WERI-Rb-1 (cell line): ENCODE measurements at places on chromosomes 11 and 22.
A peak's percentile ranks its signal among the peaks of the same experiment; 100 is the strongest.

DNA sequence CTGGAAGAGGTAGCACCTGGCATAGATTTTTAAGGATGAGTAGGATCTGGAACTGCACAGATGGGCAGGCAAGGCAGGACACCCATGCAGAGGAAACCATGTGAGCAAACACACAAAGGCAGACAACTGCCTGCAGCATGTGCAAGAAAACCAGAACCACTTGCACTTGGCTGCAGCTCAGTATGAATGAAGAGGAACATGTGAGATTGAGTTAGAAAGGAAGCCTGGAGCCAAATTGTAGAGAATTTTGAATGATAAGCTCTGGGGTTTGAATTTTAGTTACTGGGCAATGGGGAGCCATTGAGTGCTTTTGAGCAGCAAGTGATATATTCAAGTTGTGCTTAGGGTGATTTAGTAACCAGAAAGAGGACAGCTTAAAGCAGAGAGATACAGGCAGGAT, 583.4 kb downstream of the SOX6 start:
- DNase-seq = no peak

- peak; percentile 53 for DNase-seq
These were observed 48.3 kb downstream of the RPUSD4 start for GRCh38 chr11:126163074-126163700.

- no peak for DNase-seq
These were observed 4.4 kb downstream of the CTTN start for GRCh38 chr11:70402685-70403084.

GRCh38 chr11:80330264-80330663, 889.4 kb upstream of the TENM4 start:
- DNase-seq = no peak

DNA sequence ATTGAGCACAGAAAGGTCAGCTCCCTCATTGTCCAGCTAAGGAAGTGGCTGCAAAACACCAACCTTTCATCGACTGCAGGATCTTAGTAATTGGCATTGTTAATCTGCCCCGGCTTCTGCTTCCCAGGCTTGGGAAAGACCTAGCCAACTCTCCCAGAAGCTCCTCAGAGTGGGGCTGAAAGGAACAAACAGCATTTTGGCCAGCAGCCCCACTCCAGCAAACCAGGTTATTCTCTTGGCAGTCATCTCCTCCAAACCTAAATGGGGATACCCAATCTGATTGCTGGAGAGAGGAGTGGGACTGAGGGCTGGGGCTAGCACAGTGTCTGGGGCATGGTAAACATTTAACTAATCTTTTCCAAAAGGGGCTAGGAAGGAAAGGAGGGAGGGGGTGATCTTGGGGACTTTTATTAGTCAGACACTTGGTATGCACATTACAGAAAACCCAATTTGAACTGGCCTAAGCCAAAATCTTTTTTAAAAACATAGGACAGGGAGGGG, 294.4 kb downstream of the MN1 start:
- DNase-seq = no peak

DNA sequence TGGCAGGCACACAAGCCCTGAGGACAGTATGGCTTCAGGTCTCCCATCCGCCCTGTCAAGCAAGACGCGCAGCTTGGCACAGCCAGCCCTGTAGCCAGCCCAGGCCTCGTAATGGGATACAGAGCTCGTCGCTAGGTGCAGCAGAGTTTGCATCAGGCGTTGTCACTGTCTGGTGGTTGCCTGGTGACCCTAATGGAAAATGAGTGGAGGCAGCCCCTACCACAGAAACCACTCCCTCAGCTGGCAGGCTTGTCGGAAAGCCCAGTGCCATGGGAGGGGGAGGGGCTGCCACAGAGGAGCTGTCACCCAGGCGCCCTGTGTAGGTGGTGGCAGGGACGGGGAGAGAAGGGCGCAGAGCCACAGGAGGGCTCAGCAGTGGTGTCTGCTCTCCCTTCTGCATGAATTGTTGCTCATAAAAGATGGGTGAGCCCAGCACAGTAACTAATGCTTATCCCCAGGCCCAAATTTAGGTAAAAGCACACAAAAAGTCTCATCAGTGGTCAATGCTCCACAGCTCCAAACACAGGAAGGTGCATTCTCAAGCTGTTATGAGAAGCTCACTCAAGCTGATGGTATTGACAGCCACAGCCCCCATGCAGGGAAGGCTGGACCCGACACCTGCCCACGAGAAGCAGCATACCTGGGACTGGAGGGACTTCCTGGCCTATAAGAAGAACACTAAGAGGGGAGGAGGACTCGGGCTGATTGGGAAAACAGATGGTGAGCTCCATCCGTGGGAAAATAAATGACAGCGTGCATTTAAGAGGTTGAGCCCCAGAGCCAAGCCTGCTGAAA, 164.6 kb downstream of the ETS1 start:
- peak; percentile 21 for DNase-seq

DNA sequence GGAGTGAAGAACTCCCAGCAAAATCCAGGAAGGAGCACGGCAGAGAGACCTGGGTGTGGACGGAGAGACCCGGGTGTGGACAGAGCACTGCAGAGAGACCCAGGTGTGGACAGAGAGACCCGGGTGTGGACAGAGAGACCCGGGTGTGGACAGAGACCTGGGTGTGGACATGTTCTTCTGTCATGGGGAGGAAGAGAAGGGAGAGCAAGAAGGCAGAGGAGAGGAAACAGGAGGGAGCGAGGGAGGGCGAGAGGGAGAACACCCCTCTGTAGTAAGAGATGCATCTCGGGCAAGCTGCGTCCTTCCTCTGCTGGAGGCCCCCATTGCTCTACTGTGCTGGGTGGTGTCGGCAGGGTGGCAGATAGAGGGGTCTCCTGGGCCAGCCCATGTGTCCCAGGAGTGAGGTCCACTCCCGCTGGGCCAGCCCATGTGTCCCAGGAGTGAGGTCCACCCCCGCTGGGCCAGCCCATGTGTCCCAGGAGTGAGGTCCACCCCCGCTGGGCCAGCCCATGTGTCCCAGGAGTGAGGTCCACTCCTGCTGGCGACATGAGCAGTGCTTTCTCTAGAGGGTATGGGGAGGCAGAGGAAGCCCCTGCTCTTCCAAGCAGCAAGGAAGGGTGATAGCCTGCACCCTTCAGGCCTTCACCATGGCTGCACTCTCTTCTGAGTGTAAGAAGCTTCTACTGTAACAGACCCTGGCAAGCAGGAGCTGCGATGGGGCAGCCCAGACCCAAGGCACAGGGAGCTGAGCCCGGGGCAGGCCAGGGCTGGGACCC, 934.2 kb downstream of the BRD1 start:
- DNase-seq = no peak

DNA sequence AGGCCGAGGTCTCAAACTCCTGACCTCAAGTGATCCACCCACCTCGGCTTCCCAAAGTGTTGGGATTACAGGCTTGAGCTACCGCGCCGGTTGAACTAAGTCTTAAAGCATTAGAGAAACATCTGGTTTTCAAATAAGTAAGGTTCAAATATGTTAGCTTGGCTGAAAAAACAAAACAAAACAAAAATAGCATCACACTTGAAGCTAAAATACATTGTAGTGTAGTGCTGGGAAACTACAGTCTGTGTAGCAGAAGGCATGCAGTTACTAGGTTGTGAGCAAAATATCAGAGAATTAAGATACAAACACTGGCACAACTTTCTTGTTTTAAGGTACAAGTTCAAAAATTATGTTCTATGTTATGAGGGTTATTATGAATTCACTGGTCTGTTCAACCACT, 224.8 kb upstream of the CHORDC1 start:
- peak; percentile 11 for DNase-seq

- peak; percentile 78 for DNase-seq
These were observed 29.1 kb upstream of the TXNRD2 start for GRCh38 chr22:19970479-19971275.

GRCh38 chr11:2750101-2750681, 50.4 kb upstream of the KCNQ1OT1 start:
- DNase-seq = no peak

- no peak for DNase-seq
These were observed 18.1 kb upstream of the MYH9 start for GRCh38 chr22:36405671-36406538.

- no peak for DNase-seq
These were observed 111.5 kb upstream of the ZBED5 start for GRCh38 chr11:10969387-10969786.

DNA sequence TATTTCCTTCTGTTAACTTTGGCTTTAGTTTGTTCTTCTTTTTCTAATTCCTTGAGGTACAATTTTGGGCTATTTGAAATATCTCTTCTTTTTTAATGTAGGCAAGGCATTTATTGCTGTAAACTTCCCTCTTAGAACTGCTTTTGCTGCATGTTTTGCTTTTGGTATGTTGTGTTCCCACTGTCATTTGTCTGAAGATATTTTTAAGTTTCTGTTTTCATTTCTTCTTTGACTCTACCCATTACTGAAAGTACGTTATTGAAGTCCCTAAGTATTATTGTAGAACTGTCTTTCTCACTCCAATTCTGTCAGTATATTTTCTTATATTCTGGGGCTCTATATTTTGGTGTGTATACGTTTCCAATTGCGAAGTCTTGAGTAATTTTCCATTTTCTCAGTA, 77.9 kb downstream of the KCNQ1OT1 start:
- no peak for DNase-seq

DNA sequence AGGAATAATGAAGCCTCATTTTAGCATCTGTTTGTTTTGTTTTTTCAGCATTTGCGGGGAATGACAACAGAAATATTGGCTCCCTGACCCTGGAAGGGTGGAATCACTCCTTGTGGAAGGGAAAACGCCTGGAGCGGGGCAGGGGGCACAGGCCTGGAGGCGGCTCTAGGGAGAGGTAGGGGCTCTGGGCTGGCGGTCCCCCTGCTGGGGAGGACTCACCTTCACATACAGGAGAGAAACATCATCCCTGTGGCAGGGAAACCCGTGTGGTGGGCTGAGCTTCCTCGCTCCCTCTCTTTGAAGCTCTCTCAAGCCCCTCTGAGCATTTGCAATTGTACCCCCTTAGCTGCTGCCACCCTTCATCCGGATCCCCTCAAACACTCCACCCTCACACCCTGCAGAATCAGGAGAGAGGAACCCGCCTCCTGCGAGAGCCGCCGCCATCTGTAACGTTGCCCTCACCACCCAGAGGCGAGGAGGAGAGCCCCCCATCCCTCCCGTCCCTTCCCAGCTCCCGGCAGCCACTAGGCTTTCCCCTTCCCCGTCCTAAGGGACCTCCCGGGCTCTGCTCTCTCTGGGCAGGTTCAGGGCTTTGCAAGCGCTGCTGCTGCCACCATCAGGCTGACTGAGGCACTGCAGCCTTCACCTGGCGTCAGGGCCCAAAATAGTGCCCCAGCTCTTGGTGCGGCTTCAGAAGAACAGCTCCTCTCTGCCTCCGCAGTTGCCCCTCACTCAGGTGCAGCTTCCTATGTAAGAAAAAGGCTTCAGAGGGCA, 10.4 kb downstream of the KIRREL3 start:
- peak; percentile 87 for DNase-seq

DNA sequence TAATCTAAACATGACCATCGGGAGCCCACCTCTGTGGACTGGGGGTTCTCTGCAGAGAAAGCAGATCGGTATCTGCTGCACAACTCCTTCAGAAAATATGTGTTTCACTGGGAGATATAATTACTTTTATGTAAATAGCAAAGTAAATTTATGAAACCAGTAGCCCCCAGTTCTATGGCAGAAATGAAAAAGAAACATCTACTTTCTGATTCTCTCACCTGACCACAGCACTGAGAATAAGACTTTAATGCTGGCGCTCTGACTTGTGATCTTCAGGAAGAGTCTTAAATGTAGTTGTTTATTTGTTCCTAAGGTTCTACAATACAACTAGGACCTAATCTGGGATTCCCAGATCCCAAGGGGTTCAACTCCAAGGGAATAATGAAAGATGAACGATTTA, 518.0 kb downstream of the DLG2 start:
- no peak for DNase-seq

DNA sequence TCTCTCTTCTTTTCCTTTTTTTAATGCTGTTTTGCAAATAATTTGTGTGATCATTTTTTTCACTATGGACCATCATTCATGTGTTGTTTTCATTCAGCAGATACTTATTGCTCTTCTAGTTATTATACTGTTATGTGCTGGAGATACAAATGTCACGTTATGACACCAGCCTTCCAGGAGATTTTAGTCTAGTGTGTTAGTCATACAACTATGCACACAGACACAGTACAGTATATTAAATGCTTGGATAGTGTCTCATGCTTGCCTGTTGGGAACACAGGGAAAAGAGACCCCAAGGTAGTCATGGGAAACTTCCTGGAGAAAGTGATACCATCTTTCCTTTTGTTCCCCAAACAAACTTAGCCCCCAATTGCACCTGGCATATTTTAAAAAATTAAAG, 116.1 kb downstream of the UVRAG start:
- DNase-seq = no peak
